ENCODE measurements at places on chromosomes 3 and 15.

DNA sequence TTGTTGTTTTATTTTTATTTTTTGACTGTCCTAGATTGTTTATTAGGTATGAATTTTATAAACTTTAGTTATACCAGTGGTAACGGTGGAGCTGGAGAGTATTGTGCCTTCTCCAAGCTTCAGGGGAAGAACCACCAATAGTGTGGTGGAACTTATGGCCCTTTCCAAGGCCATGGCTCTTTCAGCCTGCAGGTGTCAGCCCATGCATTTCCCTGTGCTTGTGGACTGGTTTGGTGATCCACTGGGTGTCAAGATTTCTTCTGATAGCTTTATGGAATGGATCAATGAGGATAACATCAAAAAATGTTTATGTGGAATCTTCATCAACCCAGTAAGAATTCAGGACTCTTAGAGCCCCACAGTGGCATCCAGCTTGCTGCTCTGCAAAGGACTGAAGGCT is 19.2 kb upstream of the SCAMP5 start:
- no peak for DNase-seq

- no peak for DNase-seq
Measured at GRCh38 chr3:126476166-126477060, 722 bp upstream of the ZXDC start.

- DNase-seq, result no peak
Measured at GRCh38 chr15:90718232-90718631, 1.1 kb downstream of the BLM start.

DNA sequence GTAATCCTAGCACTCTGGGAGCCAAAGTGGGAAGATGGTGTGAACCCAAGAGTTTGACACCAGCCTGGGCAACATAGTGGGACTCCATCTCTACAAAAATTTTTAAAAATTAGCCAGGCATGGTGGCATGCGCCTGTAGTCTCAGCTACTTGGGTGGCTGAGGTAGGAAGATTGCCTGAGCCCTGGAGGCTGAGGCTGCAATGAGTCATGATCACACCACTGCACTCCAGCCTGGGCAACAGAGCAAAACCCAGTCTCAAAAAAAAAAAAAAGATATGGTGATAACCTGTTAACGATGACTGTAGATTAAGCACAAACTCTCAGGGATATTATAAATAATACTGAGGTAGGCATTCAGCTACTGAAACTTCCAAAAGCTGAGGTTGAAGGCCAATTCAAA is 107.5 kb downstream of the SLC49A4 start:
- peak; percentile 68 for DNase-seq

GRCh38 chr3:113867506-113867905 is 28.9 kb downstream of the GRAMD1C start:
- no peak for DNase-seq

DNA sequence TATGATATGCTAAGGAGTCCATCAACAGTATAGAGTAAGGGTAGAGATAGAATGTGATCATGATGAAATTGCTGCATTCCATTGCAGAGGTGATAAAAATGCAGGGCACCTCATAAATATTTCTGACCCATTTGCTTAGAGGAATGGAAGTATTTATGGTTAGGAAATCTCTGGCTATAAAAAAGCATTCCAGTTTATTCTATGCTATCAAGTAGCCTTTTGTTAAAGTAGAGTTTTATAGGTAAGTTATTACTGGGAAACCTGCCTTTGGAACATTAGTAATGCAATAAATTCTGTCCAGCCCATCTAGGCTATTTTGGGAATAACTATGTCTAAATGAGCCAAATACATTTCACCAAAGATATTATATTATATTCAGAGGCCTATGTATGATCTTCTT is 19.8 kb upstream of the STRIT1 start:
- no peak for DNase-seq

- DNase-seq, result no peak
Measured at GRCh38 chr3:166522017-166522416, 684.8 kb upstream of the BCHE start.

DNA sequence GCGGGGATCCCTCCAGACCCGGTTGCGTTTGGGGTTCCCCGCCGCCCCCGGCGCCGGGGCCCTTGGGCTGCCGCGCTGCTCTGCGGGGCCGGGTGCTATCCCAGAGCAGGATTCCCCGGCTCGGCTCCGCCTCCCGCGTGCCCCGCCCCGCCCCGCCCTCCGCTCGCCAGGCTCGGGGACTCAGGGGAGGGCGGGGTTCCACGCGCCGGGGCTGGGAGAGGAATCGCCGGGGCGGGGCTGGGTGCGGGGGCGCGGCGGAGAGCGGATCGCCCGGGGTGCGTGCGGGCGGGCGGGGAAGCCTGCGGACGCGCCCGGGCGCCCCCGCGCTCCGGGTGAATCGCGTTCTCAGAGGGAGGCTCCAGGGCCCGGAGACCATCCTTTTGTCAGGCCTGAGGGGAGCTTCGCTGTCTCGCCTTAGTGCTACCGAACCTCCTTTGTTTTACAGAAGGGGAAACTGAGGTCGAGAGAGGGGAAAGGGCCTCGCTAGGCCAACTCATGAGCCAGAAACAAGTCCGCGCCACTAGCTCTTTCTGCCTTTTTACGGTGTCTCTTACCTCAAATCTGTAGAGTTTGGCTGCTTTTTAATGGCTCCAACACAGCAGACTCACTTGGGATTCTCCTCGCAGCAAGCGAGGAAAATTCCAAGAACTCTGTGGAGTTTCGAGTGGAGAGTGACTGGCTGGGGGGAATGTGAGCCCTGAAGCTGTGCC is at the start of gene TMEM158:
Gene TMEM158, minus strand, starts transcription at position 82 of the 710 bp plus-strand sequence. CDS start 260 bp downstream, outside the sequence.
- peak; percentile 86 for DNase-seq

DNA sequence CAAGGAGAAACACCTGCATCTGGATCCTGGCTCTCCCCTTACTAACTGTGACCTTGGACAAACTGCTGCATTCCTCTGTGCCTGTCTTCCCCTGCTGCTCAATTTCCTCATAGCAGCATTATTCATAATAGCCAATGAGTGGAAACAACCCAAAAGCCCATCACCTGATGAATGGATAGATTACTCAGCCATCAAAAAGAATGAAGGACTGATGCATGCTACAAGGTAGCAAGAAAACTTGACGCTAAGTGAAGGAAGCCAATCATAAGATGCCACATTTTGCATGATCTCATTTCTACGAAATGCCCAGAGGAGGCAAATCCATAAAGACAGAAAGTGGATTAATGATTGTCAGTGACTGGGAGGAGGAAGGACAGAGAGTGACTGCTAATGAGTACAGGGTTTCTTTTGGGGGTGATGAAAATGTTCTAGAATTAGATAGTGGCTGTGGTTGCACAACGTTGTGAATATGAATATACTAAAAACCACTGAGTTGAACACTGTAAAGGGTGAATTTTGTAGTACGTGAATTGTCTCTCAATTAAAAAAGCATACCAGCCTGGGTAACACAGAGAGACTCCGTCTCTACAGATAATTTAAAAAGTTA is 11.2 kb downstream of the IGDCC4 start:
- no peak for DNase-seq

DNA sequence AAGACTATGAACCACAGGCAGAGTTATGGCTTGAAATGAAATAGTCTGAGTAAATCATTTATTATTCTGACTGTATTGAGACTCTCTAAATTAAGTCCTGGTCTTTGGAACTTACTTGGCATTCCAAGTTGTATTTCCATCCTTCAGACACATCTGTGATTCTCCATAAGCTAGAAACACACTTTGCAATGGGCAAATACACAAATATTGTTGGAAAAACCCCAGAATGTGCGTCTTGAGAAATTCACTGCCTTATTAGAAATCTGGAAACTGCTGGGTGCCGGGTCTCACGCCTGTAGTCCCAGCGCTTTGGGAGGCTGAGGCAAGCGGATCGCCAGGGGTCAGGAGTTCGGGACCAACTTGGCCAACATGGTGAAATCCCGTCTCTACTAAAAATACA is 87.8 kb downstream of the WWTR1 start:
- DNase-seq, result no peak

GRCh38 chr3:24523988-24524727 is 29.5 kb upstream of the THRB start:
- DNase-seq, result no peak

GRCh38 chr3:132232231-132232792 is 84.9 kb upstream of the ACP3 start:
- no peak for DNase-seq

GRCh38 chr3:180528843-180529242 is 73.1 kb upstream of the TTC14 start:
- DNase-seq, result no peak

- no peak for DNase-seq
Measured at GRCh38 chr3:152195206-152195605, 73.5 kb upstream of the MBNL1 start.

DNA sequence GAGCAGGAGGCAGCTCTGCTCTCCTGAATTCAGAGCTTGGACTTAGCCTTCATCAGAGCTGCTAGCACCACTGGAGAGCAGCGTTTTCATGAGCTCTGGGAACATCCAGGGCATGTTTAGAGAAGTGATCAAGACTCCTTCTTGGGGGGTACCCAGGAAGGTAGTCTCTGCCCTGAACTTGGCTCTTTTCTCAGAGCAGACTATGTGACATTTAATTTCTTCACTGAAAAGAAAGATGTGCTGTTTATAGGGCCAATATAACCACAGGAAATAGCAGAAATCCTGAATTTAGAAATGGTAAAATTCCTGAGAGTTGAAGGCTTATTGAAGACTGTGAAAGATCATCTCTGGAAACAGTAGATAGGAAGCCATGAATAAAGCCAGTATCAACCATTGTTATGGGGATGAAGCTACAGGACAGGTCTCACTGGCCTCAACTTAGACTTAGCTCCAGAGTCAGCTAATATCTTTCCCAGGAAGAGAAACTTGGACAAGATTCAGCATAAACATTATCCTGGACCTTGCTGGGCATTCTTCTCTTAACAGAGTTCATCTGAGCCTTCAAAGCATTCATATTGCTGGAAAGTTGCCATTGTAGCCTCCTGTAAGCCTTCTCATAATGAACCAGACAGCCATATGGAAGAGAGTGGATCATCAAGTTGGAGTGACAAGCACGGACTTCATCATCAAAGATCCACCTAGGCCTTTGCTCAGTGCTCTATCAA is 386.6 kb upstream of the THBS1 start:
- DNase-seq, result no peak

GRCh38 chr15:67329984-67330733 is 75.6 kb downstream of the IQCH start:
- no peak for DNase-seq

- no peak for DNase-seq
Measured at GRCh38 chr3:131236421-131236820, 145.2 kb upstream of the NUDT16 start.

All from islet precursor cell (in vitro differentiated cells).